ENCODE measurements at places on chromosomes 7 and 10.

- no peak for DNase-seq
These were observed 48.6 kb downstream of the MALSU1 start for GRCh38 chr7:23347682-23348180.

GRCh38 chr10:73876157-73876556 lies 1.8 kb upstream of the CAMK2G start:
- DNase-seq = no peak

DNA sequence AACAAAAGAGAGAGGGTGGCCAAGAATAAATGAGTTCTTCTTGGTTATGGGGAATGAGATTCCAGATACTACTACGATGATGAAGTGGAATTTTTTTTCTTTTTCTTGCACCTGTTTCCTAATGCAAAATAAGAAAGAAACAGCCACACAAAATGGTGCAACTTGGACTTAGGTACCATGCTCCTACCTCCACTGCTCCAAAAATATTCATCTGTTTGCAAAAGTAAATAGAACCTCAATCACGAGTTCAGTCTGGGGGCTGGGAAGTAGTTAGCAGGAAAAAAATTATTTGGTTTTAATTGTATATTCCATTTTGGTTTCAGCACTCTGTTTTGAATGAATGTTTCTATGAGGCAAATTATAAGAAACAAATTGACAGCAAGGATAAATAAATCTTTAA lies 73.5 kb downstream of the SLC25A13 start:
- no peak for DNase-seq

GRCh38 chr10:86830043-86830591 lies 73.7 kb downstream of the BMPR1A start:
- DNase-seq = no peak

GRCh38 chr10:52965509-52965908 lies 192.9 kb upstream of the MBL2 start:
- no peak for DNase-seq

DNA sequence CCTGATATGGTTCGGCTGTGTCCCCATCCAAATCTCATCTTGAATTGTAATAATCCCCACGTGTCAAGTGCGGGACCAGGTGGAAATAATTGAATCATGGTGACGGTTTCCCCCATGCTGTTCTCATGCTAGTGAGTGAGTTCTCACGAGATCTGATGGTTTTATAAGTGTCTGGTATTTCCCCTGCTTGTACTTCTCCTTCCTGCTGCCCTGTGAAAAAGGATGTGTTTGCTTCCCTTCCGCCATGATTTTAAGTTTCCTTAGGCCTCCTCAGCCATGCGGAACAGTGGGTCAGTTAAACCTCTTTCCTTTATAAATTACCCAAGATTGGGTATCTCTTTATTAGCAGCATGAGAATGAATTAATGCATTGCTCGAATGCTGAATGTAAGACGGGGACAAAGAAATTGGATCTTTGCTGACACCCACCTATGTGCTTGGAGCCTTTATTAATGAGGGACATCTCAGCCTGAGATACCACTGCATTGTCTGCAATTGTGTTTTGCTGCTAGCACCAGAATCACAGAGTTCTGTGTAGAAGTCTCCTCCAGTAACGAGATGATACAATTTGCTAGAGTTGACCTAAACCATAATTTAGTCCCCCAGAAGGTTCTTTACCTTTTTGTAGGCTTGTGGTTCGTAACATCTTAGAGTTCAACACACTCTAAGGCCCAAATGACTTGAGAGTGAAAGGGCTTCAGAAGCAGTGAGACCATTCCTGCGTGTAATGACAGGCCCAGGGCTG lies 28.6 kb downstream of the SLC35B4 start:
- no peak for DNase-seq

DNA sequence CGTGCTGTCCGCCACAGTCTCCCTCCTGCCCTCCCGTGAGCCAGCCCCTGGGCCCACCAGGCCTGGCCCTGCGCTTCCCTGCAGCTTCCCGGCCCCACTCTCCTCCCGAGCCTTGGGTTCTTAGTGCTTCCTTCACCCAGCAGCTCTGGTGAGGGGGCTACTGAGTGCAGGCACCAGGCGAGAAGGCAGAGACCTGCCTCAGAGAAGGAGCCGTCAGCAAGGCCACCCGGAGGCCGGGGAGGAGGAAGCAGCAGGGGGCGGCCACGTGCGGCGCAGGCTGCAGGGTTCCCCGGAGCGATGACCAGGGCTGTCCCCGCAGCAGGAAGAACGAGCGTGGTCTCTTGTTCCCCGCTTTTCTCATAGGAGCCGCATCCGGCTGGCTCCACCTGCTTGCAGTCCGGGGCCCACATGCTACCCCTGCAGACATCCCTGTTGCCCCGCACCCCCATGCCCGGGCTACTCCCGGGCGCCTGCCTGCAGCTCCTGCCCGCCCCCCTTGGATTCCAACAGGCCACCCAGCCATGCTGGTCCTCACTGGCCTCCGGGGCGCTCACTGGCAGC lies 20.5 kb downstream of the YKT6 start:
- no peak for DNase-seq

- DNase-seq = no peak
These were observed 354 bp upstream of the GIMAP5 start for GRCh38 chr7:150736864-150737263.

- DNase-seq = peak; percentile 54
These were observed 36.9 kb downstream of the ASB13 start for GRCh38 chr10:5629303-5630111.

DNA sequence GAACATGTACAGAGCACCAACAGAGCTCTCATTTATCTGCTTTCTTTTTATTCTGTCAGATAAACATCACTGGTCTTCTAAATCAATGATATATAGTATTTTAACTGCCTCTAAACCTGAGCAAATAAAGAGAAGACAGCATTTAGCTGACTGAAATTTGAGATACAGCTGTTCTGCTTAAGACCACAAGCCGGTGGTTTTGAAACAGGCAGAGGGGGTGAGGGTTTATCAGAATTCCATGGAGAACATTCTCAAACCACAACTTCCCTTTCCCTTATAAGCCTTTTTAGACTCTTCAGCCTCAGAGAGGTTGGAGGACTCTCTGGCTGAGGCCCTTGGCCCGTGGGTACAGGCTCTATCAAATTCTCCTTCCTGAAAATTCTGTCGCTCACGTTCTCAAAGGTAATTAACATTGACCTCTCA lies 87.4 kb upstream of the RSU1 start:
- DNase-seq = no peak

DNA sequence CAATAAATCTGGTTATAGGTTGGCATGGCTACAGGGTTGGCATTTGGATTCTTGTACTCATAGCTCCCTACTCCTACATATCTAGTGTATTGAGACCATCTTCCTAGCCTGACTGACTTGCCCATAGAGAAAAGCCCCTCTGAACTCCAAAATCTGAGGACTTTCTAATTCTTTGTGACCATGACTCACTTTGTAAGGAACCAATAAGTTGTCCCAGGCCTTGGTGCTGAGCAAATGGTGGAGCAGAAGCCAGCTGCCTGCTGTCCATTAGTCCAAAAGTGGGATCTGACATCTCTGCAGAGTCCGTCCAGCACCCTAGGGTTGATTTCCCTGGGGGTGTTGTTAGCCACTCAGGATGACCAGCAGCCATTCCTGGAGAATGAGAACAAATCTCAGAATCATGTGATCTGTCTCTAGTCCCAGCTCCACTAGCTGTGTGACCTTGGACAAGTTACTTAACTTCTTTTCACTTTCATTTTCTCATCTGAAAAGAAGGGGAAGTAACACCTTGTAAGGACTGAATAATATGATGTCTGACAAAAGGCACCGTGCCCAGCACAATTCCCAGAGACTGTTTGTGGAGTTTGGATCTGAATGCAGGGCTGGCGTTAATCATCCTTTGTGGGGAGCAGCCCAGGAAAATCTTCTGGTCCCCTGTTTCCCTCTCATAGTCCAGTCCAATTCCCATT lies 44.1 kb downstream of the MTURN start:
- no peak for DNase-seq

- DNase-seq = no peak
These were observed 34.8 kb downstream of the MGMT start for GRCh38 chr10:129501652-129502436.

DNA sequence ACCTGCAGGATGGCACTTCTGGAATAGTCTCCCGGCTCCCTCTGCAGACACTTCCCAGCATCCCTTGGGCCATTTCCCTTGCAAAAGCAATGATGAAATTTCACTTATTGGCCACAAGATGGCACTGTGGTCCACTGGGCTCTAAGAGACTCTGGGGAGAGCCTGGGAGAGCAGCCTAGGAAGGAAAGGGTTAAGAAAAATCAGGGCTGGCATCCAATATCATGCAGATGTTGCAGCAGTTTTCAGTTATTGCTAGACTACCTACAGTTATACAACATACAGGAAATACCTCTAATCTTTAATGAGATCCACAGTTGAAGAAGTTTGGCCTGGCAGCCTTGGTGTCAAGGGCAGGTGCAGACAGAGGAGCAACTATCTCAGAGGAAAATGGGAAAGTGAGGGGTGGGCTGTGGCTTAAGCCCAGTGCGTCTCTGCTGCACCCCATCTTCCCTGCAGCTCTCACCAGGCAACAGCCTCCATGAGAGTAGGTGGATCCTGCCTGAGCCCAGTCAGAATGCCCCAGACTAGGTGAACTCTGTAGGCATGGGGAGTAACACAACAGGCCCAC lies 100.2 kb upstream of the PRSS58 start:
- DNase-seq = peak; percentile 15

- no peak for DNase-seq
These were observed 7.1 kb downstream of the CSGALNACT2 start for GRCh38 chr10:43145311-43145710.

DNA sequence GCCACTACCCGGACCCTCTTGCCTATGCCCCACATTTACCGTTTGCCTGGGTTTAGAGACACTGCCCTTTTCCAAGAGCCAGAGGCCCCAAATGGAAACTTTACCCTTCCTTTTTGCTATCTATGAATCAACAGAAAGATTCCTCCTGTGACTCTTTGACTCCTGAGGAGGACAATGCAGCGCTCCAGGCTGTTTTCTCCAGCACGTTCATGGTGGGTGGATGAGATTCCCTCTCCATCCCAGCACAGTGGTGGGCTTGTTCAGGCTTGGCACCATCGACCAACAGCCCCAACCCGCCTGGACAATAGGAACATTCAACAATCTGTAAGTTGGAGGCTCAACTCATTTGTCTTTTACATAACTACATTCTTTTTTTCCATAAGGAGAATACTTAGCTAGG lies 55.9 kb downstream of the DLD start:
- DNase-seq = no peak

DNA sequence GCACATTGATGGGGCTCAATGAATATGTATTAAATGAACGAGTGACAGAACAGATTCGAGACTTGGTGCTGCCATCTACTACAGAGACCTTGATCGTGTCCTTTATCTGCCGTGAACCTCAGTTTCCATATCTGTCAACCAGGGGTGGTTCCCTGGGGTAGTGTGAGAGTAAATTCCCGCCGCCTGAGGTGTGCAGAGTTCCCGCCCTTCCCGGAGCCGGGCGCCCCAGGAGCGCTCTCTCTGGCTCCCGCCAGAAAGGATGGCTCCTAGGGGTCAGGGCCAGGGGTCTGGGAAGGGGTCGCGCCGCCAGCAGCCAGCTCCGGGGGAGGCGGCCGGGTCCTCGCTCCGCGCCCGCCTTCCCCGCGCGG lies 333 bp upstream of the PLCE1 start:
- DNase-seq = no peak

DNA sequence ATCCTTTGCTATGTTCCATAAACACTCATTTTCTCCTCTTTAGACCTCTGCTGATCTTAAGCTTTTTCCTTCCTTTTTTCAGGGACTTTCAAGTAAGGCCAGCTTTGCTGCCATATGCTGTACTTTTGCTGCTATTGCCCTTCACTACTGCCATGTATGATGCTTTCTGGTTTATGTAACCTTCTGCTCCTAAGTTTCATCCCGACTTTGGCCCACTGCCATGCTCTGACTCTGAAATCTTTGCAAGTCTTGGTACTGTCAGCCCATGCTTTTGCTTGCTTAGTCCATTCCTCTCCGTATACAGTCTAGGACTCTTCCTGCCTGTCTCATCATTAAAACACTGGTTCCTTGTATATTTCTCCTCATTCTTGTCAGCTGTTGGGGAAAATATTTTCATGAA lies 152.4 kb downstream of the RNF133 start:
- no peak for DNase-seq

- no peak for DNase-seq
These were observed 56.2 kb upstream of the PDCD4 start for GRCh38 chr10:110815354-110816004.

- no peak for DNase-seq
These were observed 476.5 kb downstream of the GPAM start for GRCh38 chr10:111707076-111707475.

- DNase-seq = no peak
These were observed 191.8 kb upstream of the CXCL12 start for GRCh38 chr10:44576702-44577191.

- DNase-seq = no peak
These were observed 21.2 kb downstream of the CEP41 start for GRCh38 chr7:130419658-130420057.

GRCh38 chr10:55043540-55043939 lies 242.5 kb upstream of the PCDH15 start:
- no peak for DNase-seq

GRCh38 chr7:33754933-33755928 lies 150.1 kb upstream of the BMPER start:
- DNase-seq = peak; percentile 19

- DNase-seq = peak; percentile 81
These were observed 140.9 kb downstream of the ADCYAP1R1 start for GRCh38 chr7:31192986-31193385.

DNA sequence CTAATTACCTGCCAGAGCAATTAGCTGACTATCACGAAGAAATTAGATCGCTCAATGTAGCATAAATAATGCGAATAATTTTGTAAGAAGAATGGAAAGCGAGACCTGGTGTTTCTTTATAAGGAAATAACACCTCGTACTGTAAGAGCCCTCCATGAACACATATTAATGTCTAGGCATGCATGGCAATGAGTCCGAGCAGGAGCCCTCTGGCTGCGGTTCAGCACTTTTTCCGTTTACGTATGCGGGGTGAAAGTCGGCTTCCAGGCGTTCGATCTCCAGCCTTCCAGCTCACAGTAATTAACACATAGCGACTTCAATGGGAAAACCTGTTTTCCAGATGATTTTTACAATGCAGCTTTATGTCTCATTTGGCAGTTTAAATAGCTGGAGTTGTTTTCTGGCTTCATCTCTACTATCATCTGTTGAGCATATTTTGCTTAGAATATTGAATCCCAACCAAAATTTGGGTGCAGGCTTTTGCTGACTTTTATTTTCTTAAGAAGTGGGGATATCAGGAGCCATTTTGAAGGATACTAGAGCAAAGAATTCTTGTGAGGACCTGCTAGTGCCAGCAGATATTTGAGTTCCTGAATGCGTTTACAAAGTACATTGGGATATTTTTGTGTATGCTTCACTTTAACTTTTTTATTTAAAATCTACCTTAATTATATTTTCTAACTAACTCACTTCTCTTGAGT lies 7.2 kb upstream of the SP8 start:
- no peak for DNase-seq

GRCh38 chr7:41451826-41452225 lies 251.1 kb downstream of the INHBA start:
- DNase-seq = no peak

- DNase-seq = no peak
These were observed 14.3 kb upstream of the ARHGAP12 start for GRCh38 chr10:31942892-31943291.
